ENCODE measurements at places on chromosomes 5 and 9. TPM values are rescaled to one million over a fixed set of nuclear protein-coding genes. Genes with fewer than 3 reads are reported as not detected.

SLC6A3 gene
- 0.85 TPM for total RNA-seq

MEGF10 gene
- total RNA-seq, result 28.3 TPM

SPATA31E1 gene
- not detected for total RNA-seq

- no peak for DNase-seq
- H3K36me3 ChIP-seq, result no peaks in the 10 kb centered on the region
- H3K4me3 ChIP-seq, result no peak overlapping the region
- no peaks in the 10 kb centered on the region for H3K27me3 ChIP-seq
- no peaks in the 10 kb centered on the region for H3K4me1 ChIP-seq
These were observed 23.6 kb downstream of the TICAM2 start for GRCh38 chr5:115578657-115579056.

GRCh38 chr5:74414228-74414627, 226.3 kb downstream of the ENC1 start:
- no peaks in the 10 kb centered on the region for H3K36me3 ChIP-seq
- DNase-seq, result no peak
- peaks cover 10% of the 10 kb centered on the region for H3K4me1 ChIP-seq
- no peaks in the 10 kb centered on the region for H3K27me3 ChIP-seq
- no peak overlapping the region for H3K4me3 ChIP-seq
- no peak overlapping the region for H3K27ac ChIP-seq

SLCO6A1 gene
- total RNA-seq, result not detected

DPH7 gene
- 53.7 TPM for total RNA-seq

- H3K4me3 ChIP-seq, result 0 out of 2 replicates have a peak overlapping the region, but pooled peaks have one; percentile 28
- no peak overlapping the region for H3K27ac ChIP-seq
- no peaks in the 10 kb centered on the region for H3K4me1 ChIP-seq
- peaks cover 7% of the 10 kb centered on the region for H3K27me3 ChIP-seq
- DNase-seq, result peak; percentile 73
These were observed 464.5 kb downstream of the ICE1 start for GRCh38 chr5:5886812-5887486.

DNA sequence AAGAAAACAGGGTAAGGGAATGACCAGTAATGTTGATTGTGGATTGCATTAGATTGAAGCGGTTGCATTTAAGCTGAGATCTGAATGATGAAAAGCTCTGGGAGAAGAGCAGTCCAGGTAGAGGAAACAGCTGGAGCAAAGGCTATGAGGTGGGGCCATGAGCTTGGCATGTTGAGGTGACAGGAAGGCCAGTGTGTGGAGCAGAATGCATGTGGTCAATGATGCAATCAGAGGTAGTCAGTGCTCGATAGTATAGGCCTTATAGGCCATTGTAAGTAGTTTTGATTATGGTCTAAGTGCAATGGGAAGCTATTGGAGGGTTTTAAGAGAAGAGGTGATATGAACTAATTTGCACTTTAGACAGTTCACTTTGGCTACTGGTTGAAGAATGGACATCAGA, 270.4 kb downstream of the ARHGAP26 start:
- H3K27ac ChIP-seq, result no peak overlapping the region
- no peak overlapping the region for H3K4me3 ChIP-seq
- H3K4me1 ChIP-seq, result peaks cover 7% of the 10 kb centered on the region
- no peaks in the 10 kb centered on the region for H3K36me3 ChIP-seq
